Inflammatory macrophage (primary cell): ENCODE measurements at places on chromosomes 16 and 17.

DNA sequence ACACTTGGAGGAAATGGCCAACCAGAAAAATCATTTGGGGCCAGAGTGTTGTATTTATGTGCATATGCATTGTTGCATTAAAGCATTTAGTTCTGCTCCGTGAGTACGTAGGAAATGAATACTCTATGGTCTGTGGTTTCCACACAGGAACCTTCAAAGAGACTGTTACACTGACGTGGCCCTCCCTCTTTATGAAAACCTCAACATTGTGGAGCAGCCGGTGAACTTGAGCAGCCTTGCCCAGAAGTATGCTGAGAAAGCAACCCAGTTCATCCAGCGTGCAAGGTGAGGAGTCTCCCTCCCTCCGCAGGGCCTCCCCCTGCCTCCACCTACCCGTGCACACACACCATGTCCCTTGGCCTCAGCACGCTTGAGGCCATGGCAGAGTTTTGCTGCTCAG lies 65.2 kb downstream of the ARSG start:
- peak; percentile 40 for DNase-seq

DNA sequence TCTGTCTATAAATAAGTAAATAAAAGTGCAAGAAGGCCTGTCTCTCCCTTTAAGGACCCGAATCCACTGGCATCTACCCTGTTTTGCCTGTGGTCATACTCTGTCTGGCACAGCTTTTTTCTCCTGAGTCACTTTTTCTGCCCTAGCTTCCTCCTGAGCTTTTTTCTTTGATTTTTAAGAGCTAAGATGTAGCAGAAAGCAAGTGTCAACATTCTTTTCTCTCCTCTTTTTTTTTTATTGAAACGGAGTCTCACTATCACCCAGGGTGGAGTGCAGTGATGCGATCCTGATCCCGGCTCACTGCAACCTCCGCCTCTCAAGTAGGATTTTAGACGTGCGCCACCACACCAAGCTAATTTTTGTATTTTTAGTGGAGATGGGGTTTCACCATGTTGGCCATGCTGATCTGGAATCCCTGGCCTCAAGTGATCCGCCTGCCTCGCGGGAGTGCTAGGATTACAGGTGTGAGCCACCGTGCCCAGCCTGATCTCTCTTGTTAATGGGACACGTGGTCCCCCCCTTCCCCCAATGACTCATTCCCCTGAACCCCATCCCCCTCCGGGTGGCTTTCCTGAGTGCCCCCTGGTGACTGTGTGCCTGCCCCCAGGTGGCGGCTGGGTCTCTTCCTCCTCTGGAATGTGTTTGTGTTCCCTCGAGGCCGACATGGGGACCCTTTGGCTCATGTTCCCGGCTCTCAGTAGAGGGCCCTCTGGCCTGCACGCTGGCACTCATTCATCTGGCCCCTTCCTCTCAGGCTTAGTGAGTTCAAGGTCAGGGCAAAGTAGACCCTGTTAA lies 14.2 kb downstream of the C16orf90 start:
- DNase-seq, result no peak

GRCh38 chr16:68978303-68978954 lies 127.0 kb upstream of the HAS3 start:
- no peak for DNase-seq

DNA sequence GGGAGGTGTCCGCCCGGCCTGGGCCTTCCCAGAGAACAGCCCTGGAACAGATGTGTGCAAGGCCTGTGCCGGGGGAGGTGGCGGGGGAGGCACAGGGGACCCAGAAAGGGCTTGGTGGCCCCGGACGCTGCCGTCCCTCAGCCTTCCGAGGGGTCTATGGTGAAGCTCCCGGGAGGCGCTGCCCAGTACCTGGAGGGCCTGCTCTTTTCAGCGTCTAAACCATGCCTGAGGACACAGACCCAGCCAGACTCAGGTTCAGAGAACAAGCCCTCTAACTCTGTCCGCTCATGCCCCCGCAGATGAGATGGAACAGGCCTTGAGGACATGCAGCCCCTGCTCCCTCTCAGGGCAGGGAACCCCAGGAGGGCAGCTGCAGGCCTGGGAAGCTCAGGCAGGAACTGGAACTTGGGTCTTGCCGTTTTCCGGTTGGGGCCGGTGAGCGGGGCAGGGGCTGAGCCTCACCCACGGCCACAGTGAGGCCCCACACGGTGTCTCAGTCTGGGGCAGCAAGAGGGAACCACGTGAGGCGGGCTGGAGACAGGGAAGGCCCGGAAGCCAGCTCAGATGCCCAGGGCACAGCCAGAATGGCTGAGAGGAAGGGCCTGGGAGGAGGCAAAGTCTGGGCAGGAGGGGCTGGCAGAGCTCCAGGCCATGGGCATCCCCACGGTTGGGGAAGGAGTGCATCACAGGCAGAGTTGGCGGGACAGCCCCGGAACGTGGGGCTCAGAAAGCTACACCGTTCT lies 12.5 kb downstream of the SLC16A3 start:
- DNase-seq, result peak; percentile 89

GRCh38 chr17:4514206-4514605 lies 15.5 kb downstream of the SPNS2 start:
- no peak for DNase-seq

- peak; percentile 68 for DNase-seq
These were observed 80.9 kb downstream of the ARHGAP23 start for GRCh38 chr17:38508954-38509771.
